ENCODE measurements at places on chromosomes 12 and 14.

DNA sequence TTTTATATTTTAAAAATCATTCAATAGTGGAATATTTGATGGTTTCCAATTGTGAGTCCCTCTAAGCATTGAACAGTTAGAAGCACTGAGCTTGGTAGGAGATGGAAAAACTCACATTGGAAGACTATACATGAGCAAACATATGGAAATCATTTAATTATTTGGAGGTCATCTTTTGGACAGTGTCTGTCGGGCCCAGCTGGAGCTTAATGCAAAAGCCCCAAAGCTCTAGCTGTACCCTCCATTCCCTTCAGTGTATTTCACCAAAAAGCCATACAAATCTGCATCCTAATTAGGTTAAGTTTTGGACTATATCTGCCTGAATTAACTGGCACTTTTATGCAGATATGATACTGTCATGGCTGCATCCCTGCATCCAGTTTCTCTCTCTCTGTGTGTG is 365.7 kb downstream of the FLRT2 start:
- no peak for DNase-seq

DNA sequence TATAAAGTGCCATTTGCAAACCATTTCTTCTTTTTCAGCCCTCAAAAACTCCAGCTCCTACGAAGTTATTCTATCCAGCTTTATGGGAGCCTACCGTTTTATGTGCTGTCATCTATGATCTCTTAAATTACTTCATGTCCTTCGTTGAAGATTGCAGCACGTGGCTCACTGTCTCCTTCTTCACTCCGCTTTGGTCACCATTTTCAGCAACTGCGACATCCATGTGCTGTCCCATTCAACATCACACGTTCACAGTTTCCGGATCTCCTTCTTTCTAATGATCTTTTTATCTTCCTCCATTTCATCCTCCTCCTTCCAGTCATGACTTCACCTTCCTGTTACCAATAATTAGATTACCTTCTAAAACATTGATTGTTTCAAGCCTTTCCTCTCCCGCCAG is 143.3 kb upstream of the KRAS start:
- DNase-seq: no peak

- DNase-seq: no peak
Measured at GRCh38 chr12:73950507-73950906, 587.1 kb upstream of the ATXN7L3B start.

- DNase-seq: no peak
Measured at GRCh38 chr14:85248881-85249635, 280.9 kb upstream of the FLRT2 start.

GRCh38 chr12:30691122-30691879 is 4.4 kb downstream of the IPO8 start:
- no peak for DNase-seq

GRCh38 chr12:14776236-14776961 is 26.9 kb downstream of the WBP11 start:
- DNase-seq: no peak

- no peak for DNase-seq
Measured at GRCh38 chr14:104887623-104888488, 22.8 kb downstream of the CEP170B start.

- DNase-seq: no peak
Measured at GRCh38 chr12:3965046-3965445, 91.8 kb upstream of the PARP11 start.

GRCh38 chr14:51097287-51097686 is 2.4 kb upstream of the TRIM9 start:
- no peak for DNase-seq

DNA sequence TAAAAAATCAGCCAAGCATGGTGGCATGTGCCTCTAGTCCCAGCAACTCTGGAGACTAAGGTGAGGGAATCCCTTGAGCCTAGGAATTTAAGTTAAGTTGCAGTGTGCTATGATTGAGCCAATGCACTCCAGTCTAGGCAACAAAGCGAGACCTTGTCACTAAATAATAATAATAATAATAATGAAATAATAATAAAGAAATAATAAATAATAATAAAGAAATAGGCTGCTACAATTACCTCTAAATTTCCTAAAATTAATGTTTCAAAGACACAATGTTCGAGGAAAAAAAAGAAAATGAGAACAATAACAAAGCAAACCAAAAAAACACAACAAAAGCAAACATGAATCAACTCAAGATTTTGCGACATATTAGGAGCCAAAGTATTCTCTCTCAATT is 29.7 kb downstream of the RALGAPA1 start:
- no peak for DNase-seq

- DNase-seq: no peak
Measured at GRCh38 chr12:87338681-87339080, 690.5 kb downstream of the C12orf50 start.

DNA sequence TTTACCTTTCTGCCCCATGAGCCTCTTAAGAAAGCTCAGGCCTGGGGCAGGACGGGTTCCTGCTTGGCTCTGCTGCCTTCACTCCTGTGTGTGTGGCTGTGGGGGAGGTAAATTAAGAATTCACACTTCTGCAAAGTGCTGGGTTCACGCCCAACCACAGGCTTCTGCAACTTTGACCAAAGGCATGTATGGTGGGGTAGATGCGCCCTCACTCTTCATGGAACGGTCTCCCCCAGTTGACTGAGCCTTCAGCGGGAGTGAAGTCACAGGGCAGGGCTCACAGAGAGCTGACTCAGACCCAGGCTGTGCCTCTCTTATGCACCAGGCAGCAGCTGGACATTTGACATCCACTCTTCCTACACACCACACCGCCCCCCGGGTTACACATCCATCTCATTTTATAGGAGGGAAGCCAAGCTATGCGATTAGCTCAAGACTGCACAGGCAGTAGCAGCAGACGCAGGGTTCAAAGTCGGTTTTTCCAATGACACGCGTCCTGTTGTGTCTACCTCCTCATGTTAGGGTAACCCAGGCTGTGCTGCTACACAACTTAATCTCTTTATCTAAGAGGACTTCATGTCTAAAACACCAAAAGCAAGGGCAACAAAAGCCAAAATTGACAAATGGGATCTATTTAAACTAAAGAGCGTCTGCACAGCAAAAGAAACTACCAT is 15.4 kb upstream of the BCL11B start:
- no peak for DNase-seq

GRCh38 chr12:105204916-105205315 is 31.1 kb downstream of the APPL2 start:
- DNase-seq: no peak

- DNase-seq: no peak
Measured at GRCh38 chr12:63965936-63966605, 121.6 kb downstream of the SRGAP1 start.

DNA sequence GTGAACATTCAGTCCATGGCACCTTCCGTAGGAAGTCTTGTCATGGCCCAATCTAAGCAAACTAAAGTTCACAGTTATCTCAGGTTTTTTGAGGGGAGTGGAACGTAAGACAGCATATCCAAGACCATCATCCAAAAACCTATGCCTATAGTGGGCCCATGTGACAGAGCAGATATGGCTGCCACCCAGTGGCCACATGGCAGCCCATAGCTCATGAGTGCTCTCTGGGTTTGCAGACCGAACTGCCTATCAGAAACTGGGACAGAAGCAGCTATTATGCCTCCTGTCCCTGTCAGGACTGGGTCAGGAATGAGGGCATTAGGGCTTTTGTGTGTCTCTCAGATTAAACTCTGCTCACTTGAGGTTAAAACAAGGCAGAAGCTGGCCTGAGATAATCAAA is 503.7 kb downstream of the NRXN3 start:
- no peak for DNase-seq

GRCh38 chr12:48946205-48946604 is 11.1 kb downstream of the ARF3 start:
- no peak for DNase-seq

- DNase-seq: no peak
Measured at GRCh38 chr12:68325966-68326365, 6.2 kb downstream of the MDM1 start.

- no peak for DNase-seq
Measured at GRCh38 chr12:128916425-128916824, 63.1 kb downstream of the GLT1D1 start.

DNA sequence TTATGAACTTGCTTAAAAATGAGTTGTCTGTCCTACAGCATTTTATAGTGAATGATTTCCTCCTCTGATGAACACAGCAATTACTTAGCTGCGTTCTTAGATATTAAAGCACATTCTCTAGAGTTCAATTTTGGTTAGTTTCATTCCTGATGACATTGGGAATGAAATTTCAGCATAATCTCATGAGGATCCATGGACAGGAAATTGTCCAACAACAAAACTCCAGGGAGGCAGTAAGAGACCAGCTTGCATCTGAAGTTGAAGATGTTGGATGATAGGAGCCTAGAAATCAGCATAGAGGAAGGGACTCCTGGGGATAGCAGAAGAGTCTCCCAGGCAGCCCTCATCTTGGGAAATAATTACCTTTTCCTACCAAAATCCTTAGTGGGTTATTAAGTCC is 128.7 kb upstream of the RAP1B start:
- no peak for DNase-seq

GRCh38 chr12:26633591-26634210 is 199.3 kb downstream of the ITPR2 start:
- no peak for DNase-seq

GRCh38 chr12:54937376-54937775 is 47.2 kb downstream of the TESPA1 start:
- DNase-seq: no peak

- DNase-seq: no peak
Measured at GRCh38 chr12:242496-242895, 20.1 kb downstream of the SLC6A13 start.

Data from activated CD8-positive, alpha-beta memory T cell treated with anti-CD3 and anti-CD28 coated beads for 1 hour (primary cell).